Activated naive CD8-positive, alpha-beta T cell treated with anti-CD3 and anti-CD28 coated beads, Interleukin-2, amount 10 ng/mL, durations not matched to agents 7 days and 5 days (primary cell): ENCODE measurements at places on chromosomes 13 and 19.

DNA sequence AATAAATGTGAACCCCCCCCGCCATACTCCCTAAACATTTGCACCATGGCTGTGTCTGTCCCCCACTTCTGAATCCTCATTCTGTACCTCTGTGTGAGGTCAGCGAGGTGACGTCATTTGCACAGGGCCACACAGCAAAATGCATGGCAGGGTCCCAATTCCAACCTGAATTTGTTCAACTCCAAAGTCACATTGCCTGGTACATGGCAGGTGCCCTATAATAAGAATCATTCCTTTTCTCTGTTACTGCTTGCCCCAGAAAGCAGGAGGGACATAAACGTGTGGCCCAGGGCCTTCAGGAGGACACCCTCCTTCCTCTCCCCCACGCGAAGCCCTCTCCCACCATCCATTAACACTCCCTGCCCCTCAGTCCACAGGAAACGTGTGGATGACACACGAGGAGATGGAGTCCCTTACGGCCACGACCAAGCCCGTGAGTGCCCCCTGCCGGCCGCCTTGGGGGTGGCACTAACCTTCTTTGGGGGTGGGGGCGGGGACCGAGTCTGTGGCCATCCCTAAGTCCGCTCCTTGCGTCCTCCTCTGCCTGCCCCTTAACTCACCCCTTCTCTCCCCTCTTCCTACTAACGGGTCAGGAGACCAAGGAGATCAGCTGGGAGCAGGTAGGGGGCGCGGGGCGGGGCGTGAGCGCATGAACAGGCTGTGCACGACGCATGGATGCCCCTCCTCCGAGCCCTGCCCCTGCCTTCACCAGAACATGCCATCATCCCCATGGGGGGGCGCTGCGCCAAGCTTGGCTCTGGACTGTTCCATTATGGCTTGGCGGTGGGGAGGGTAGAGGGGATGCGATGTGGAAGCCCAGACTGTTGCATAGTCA is 9.4 kb downstream of the HRC start:
- H3K4me3 ChIP-seq = peak overlapping the region; percentile 74
- peaks cover 22% of the 10 kb centered on the region for H3K4me1 ChIP-seq
- peak; percentile 86 for DNase-seq

DNA sequence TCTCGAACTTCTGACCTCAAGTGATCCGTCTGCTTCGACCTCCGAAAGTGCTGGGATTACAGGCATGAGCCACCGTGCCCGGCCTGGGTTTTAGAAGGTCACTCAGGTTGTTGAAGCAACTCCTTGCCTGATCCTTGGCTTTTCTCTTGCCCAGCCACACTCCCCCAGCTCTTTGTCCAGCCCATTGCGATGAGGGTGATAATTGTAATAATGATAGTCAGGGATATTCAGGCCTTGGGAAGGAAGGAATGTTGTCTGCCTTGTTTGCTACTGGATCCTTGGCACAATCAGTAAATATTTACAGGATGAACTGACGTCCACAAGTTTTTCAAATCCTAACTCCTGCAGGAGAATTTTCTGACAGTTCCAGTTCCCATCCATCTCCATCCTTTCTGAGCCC is 1.8 kb downstream of the THOP1 start:
- H3K36me3 ChIP-seq = peaks cover 2% of the 10 kb centered on the region
- H3K27me3 ChIP-seq = no peaks in the 10 kb centered on the region
- H3K4me1 ChIP-seq = peaks cover 17% of the 10 kb centered on the region
- peak overlapping the region; percentile 51 for H3K27ac ChIP-seq
- H3K4me3 ChIP-seq = peak overlapping the region; percentile 40

- DNase-seq = no peak
- H3K27ac ChIP-seq = no peak overlapping the region
- no peaks in the 10 kb centered on the region for H3K4me1 ChIP-seq
- no peaks in the 10 kb centered on the region for H3K36me3 ChIP-seq
- H3K27me3 ChIP-seq = no peaks in the 10 kb centered on the region
Observed at GRCh38 chr13:72514146-72514545, 213.3 kb downstream of the MZT1 start.

DNA sequence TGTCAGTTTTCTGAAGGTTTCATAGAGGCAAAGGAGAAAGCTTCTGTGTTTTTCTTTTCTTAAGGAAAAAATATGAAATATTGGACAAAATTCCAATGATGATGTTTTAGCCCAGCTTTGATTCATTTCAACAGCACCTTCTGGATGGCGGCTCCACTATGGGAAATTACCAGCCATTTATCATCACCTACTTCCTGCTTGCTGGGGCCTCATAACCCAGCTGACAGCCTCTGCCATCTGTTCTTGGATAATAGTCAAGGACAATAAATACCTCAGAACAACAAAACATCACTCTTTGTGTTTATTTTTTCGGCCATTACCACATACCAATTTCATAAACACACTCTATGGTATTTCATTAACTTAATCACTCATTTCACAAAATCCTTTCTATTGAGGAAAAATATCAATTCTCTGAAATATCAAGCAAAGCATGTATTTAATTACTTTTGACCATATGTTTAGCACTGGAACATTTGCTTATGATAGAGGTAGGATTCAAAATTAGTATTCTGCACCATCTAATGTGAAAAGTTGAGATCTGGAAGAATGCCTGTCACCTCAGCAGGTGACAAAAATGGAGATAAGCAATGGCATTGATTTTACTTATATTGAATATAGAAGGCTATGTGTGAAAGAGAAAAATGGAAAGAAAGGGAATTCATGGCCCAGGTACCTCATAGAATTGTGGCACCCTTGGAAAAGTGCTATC is 629.7 kb downstream of the LIG4 start:
- no peaks in the 10 kb centered on the region for H3K36me3 ChIP-seq
- H3K27ac ChIP-seq = no peak overlapping the region
- H3K27me3 ChIP-seq = no peaks in the 10 kb centered on the region
- H3K4me3 ChIP-seq = no peak overlapping the region
- H3K4me1 ChIP-seq = no peaks in the 10 kb centered on the region
